ENCODE measurements at places on chromosomes 1 and 21.

DNA sequence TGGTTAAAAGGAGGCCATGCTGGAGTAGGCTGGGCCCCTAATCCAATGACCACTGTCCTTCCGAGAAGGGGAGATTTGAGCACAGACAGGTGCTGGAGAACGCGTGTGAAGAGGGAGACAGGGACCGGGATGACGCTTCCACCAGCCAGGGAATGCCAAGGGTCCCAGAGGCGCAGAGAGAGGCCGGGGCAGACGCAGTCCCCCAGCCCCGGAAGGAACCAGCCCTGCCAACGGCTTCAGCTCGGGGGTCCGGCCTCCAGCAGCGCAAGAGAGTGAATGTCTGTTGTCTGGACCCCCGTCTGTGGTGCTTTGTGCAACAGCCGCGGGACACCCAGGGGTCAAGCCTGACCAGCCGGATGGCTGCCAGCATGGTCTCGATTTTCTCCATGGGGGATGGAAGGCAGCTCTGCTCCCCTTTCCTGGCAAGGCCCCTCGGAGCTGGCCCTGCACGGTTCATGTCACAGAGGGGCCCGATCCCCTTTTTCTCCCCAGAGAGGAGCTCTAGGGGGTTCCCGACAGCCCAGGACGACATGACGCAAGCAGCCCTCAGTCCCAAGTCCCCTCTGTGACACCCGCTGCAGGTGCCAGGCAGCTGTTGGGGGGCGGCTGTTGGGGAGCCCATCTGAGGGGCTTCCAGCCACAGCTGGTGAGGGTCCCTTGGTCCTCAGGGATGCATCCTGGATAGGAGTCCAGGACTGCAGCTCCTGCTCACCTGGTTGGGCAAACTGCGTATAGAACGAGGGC, 73.5 kb downstream of the SIK1 start:
- DNase-seq, result no peak

DNA sequence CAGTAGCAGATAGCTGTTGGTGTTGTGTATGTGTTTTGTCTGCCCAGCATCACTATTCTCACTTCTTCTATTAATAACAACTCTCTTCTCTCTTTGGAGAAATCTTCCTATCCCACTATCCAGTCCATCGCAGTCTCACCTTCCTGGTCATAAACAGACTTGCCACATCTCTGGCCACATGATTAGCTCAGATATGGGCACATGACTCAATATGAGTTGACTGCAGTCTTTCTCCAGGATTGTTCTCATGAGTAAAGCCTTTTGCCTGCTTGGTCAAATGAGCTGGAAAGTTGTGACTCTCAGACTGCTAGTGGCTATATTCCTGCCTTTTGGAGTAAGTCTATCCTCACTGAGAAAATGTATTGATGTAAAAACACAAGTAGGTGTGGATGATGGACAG, 32.9 kb upstream of the TADA1 start:
- no peak for DNase-seq

- no peak for DNase-seq
These were observed 6.7 kb downstream of the INAVA start for GRCh38 chr1:200901350-200901749.

DNA sequence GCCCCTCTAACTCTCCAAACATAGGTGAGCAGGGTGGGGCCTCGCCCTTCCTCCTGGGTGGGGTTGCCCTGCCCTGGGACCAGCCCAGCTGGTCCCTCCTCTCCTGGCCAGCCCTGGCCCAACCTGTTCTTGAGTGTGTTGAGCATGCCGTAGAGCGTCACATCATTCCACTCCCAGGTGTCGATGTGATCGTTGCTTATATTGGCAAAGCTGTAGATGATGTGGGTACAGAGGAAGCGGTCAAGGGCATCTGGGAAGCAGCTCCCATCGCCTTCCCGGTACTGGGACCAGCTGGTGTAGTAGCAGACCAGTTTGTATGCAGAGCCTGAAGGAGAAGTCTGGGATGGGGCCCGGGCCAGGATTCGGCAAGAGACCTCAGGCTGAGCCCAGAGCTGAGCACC, 1.4 kb downstream of the CHI3L1 start:
- DNase-seq, result no peak

- no peak for DNase-seq
These were observed 28.0 kb upstream of the EVA1B start for GRCh38 chr1:36351227-36351977.

DNA sequence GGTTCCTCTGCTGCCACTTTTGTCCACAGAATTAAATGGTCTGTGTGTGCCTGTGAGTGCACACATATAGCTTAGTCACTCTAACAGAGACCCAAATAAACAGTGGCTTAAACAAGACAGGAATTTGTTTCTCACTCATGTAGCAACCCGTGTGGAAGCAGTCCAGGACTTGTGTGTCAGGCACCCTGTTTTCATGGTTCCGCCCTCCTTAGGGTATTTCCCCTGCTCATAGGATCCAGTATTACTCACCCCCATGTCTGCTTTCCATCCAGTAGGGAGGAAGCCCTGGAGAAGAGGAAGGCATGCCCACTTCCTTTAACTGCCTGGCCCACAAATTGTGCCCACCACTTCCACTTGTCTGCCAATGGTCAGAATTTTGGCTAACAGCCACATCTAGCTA, 41.3 kb upstream of the TACSTD2 start:
- no peak for DNase-seq

DNA sequence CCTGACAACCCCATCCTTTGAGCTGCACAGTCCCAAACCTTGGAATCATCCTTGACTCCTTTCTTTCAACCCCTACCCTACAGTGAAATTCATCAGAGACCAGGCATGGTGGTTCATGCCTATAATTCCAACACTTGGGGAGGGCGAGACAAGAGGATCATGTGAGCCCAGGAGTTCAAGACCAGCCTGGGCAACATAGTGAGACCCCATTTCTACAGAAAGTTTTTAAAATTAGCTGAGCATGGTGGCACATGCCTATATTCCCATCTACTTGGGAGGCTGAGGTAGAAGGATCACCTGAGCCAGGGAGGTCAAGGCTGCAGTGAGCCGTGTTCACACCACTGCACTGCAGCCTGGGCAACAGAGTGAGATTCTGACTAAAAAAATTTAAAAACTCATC, 34.5 kb downstream of the RERE start:
- DNase-seq, result no peak

DNA sequence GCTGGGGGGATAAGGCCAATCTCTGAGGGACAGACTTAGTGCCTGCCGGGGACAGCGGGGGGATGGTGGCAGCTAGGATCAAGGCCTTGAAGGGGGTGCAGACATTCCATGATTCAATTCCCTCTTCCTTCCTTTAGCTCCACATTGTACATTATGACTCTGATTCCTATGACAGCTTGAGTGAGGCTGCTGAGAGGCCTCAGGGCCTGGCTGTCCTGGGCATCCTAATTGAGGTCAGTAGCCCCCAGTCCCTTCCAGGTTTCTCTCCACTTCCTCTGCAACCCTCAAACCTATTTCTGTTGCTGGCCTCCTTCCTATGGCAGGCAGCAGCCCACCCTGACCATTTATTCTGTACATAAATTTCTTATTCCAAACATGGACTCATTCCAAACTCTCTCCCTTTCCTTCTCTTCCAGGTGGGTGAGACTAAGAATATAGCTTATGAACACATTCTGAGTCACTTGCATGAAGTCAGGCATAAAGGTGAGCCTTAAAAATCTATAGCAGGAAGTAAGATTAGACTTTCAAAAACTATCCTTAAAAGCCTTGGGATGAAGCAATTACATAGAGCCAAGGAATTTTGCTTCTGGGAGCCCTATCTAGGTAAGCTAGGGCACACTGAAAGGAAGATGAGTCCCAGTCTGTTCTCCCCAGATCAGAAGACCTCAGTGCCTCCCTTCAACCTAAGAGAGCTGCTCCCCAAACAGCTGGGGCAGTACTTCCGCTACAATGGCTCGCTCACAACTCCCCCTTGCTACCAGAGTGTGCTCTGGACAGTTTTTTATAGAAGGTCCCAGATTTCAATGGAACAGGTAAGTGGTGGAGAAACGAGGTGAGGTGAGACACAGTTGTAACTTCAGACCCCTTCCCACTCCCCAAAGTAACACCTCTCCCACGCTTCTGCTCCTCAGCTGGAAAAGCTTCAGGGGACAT, 5.1 kb downstream of the CA14 start:
- DNase-seq, result no peak

- DNase-seq, result no peak
These were observed 23.0 kb downstream of the SNRNP40 start for GRCh38 chr1:31273619-31274018.

GRCh38 chr21:34183331-34183928, 110.1 kb downstream of the MRPS6 start:
- DNase-seq, result no peak

DNA sequence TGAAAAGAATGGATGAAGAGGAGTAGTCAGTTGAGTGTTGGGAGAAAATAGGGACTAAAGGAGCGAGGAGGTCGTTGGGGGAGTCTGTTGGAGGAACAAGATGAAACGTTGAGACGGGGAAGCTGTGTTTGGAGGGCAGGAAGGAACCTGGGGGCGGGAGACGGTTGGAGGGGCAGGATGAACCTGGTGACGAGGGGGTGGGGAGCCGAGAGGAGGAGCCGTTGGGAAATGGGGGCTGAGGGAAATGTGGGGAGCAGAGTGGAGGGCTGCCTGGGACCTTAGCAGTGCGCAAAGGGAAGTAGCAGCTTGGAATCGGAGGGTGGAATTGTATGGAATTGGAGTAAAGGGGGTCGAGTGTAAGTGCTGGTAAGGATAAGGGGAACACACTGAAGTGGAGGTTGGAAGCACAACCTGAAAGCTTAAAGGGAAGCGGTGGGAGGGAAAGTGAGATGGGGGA, 630 bp downstream of the MTF2 start:
- peak; percentile 17 for DNase-seq

DNA sequence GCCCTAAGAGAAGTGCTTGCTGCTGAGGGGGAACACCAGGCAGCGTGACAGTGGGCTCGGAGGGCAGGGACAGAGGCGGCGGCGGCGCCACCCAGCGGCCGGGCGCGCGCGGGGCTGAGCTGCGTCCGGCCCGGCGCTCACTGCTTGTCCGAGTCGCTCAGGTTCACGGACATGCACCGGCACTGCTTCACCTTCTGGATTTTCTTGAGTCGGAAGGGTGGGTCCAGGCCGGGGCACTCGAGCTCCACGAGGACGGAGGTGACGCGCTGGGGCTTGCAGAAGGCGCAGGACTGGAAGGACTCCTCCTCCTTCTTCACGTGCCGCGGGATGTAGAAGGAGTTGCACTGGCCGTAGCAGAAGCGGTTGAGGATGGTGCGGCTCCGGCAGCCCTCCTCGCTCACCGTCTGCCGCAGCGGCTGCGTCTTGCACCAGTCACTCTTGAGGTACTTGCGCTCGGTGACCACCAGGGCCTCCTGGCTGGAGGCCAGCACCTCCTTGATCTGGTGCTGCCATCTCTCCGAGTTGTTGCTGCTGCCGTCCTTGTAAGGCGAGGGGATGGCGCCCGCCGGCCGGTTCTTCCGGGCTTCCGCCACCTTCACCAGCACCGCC, 119.0 kb downstream of the GREM2 start:
- no peak for DNase-seq

DNA sequence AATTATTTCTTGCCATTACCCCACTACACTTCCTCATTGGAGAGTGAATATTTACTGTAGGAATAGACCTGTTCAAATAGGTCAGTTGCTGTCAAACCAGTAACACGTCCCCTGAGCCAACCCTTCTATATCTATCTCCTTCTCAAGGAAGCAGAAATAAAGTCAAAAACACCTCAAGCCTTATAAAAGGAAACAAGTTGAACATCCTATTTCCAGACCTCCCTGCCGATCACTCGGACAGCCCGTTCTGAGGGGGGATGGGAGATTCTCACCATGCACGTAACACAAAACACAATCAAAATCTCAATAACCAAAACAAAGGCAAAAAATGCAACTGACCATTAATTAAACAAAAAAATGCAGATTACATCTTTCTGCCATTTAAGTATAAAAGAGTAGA, 121.5 kb upstream of the KRTAP19-8 start:
- no peak for DNase-seq

DNA sequence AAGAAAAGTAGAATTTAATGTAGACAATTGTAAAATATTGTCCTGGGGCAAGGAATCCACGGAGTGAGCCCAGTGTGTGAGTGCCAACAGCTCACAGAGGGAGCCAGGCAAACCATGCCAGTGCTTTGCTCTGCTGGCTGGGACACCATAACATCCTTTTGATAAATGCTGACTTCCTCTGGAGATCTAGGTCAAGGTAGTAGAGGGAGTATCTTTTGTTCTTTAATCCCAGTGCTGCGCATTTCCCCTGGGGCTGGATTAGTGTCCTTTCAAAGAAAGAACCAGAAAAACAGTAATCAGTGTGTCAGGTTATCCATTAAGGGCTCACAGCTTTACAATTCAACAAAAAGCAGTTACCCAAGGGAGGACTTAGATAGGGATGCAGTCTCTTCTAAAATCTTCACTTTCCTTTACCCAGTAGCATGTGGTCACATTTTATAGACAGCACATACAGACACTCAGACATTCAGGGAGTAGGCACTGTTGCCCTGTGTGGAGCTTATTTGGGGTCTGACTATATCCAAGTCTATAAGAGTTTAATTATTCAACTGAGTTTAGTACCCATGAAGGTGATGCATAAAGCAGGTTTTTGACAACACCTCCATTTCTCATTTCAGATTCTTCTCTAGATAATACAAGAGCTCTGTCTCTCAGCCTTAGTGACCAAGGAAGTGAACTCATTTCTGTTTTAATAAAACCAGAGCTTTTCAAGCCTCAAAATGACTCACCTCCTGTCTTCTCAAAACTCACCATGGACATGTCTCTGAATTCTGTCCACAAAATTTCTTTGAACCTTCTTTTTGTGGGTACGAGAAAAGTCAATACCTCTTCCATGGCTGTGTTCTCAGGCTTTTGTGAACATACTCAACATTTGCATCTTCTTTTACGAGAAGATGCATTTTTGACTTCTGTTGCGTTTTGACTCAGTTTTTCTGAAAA, 215.3 kb downstream of the BRINP2 start:
- DNase-seq, result no peak

DNA sequence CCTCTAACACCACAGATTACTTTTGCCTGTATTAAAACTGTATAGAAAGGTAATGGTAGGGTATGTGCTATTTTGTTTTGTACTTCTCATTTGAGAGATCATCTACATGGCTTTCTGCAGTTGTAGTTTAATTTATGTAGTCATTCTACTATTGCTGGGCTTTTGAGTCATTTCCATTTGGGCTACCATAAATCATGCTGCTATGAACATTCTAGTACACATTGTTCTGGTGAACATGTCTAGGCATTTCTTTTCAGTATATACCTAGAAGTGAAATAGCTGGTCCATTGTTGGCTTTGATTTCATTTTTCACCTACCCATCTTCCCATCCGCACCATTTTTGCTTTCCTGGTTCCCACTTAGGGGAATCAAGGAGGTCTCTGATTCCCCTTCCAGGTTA, 18.7 kb downstream of the EDN2 start:
- no peak for DNase-seq

DNA sequence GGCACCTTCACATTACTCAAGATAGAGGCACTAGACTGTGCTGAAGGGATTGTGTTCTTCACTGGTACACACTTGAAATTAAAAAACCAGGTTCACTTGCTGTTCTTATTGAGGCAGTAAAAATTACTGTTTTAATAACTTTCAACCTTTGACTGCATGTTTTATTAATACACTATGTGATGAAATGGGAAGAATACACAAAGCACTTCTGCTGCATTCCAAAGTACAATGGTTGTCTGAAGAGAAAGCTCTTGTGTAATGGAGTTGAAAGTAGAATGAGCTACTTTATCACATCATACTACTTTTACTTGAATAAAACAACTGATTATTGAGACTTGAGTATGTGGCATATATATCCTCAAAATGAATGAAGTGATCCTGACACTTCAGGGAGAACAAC, 49.7 kb downstream of the LRRC8C start:
- DNase-seq, result no peak

Measured in activated T-cell treated with anti-CD3 and anti-CD28 coated beads for 24 hours (primary cell).